ENCODE measurements at places on chromosomes 7 and 10.

GRCh38 chr7:154424350-154424749 is 372.2 kb downstream of the DPP6 start:
- no peak for DNase-seq
- H3K27ac ChIP-seq = no peak overlapping the region
- no peaks in the 10 kb centered on the region for H3K27me3 ChIP-seq
- no peaks in the 10 kb centered on the region for H3K4me1 ChIP-seq
- H3K36me3 ChIP-seq = no peaks in the 10 kb centered on the region

- no peak for DNase-seq
- no peaks in the 10 kb centered on the region for H3K36me3 ChIP-seq
- no peaks in the 10 kb centered on the region for H3K27me3 ChIP-seq
- no peaks in the 10 kb centered on the region for H3K4me1 ChIP-seq
Measured at GRCh38 chr10:69416695-69417094, at the start of gene TACR2. TSS of gene TACR2 (minus strand) at chr10:69416918. CDS start at chr10:69416323, 595 bp downstream.

GRCh38 chr7:25781704-25782103 is 370.3 kb upstream of the NFE2L3 start:
- H3K27me3 ChIP-seq = peaks cover 4% of the 10 kb centered on the region
- H3K4me3 ChIP-seq = no peak overlapping the region
- DNase-seq = no peak
- no peak overlapping the region for H3K27ac ChIP-seq
- H3K4me1 ChIP-seq = no peaks in the 10 kb centered on the region

DNA sequence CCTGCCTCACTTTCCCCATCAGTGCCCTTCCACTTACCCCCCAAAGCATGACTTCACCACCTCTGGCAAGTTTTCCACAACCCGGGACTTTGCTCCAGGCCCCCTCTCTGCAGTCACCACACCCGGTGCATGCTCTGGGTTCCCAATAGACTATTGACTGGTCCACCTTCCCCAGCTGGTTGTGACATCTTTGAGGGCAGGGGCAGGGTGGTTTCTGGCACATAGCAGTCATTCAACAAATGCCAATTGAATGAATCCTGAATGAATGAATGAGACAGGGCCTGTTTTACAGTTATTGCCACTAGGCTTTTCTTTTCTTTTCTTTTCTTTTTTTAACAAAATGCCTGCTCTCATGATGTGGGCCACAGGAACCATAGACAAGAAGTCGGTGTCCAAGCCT is 28.8 kb upstream of the DOCK1 start:
- no peak overlapping the region for H3K27ac ChIP-seq
- H3K36me3 ChIP-seq = no peaks in the 10 kb centered on the region
- DNase-seq = no peak
- H3K4me1 ChIP-seq = no peaks in the 10 kb centered on the region

DNA sequence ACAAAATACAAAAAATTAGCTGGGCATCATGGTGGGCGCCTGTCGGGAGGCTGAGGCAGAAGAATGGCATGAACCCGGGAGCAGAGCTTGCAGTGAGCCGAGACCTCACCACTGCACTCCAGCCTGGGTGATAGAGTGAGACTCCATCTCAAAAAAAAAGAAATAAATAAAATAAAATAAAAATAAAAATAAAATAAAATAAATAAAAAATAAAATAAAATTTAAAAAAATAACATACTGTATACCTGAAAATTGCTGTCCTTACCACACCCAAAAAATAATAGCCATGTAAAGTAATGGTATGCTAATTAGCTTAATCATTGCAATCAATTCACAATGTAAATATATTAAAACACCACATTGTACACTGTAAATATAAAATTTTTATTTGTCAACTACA is 3.4 kb downstream of the ZC3HAV1L start:
- H3K27me3 ChIP-seq = no peaks in the 10 kb centered on the region
- H3K36me3 ChIP-seq = peaks cover 40% of the 10 kb centered on the region
- no peak overlapping the region for H3K4me3 ChIP-seq
- H3K27ac ChIP-seq = no peak overlapping the region
- no peak for DNase-seq
- peaks cover 28% of the 10 kb centered on the region for H3K4me1 ChIP-seq

DNA sequence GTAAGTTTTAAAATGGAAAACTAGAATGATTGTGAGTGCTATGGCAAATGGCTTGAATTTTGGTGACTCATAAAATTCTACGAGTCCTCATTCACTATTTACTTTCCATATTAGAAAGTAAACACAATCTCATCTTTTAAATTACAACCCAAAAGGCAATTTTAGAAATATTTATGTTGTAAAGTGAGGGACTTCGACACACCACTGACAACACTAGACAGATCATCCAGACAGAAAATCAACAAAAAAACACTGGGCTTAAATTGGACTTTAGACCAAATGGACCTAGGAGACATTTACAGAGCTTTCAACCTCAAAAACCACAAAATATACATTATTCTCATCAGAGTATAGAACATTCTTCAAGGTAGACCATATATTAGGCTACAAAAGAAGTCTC is 30.1 kb downstream of the ZNF277 start:
- H3K36me3 ChIP-seq = peaks cover 7% of the 10 kb centered on the region
- H3K27me3 ChIP-seq = no peaks in the 10 kb centered on the region

- H3K27me3 ChIP-seq = no peaks in the 10 kb centered on the region
- no peak overlapping the region for H3K4me3 ChIP-seq
- DNase-seq = peak; percentile 81
- peaks cover 1% of the 10 kb centered on the region for H3K36me3 ChIP-seq
Measured at GRCh38 chr10:132387764-132388210, 9.2 kb upstream of the PWWP2B start.

GRCh38 chr10:62699148-62699547 is 105.4 kb upstream of the ADO start:
- no peak for DNase-seq
- H3K27ac ChIP-seq = no peak overlapping the region
- peaks cover 11% of the 10 kb centered on the region for H3K36me3 ChIP-seq
- peaks cover 20% of the 10 kb centered on the region for H3K27me3 ChIP-seq
- peaks cover 2% of the 10 kb centered on the region for H3K4me1 ChIP-seq

- H3K4me1 ChIP-seq = peaks cover 29% of the 10 kb centered on the region
- no peaks in the 10 kb centered on the region for H3K36me3 ChIP-seq
- H3K27ac ChIP-seq = peak overlapping the region; percentile 85
- peak; percentile 88 for DNase-seq
- no peaks in the 10 kb centered on the region for H3K27me3 ChIP-seq
Measured at GRCh38 chr10:110774069-110775019, 97.4 kb upstream of the PDCD4 start.

GRCh38 chr7:33933611-33934281 is 28.4 kb downstream of the BMPER start:
- no peak for DNase-seq
- peaks cover 26% of the 10 kb centered on the region for H3K27me3 ChIP-seq
- H3K4me1 ChIP-seq = no peaks in the 10 kb centered on the region
- no peak overlapping the region for H3K4me3 ChIP-seq

- H3K27ac ChIP-seq = no peak overlapping the region
- no peaks in the 10 kb centered on the region for H3K36me3 ChIP-seq
- H3K27me3 ChIP-seq = no peaks in the 10 kb centered on the region
- no peak for DNase-seq
Measured at GRCh38 chr7:86013662-86014061, 630.0 kb upstream of the GRM3 start.

DNA sequence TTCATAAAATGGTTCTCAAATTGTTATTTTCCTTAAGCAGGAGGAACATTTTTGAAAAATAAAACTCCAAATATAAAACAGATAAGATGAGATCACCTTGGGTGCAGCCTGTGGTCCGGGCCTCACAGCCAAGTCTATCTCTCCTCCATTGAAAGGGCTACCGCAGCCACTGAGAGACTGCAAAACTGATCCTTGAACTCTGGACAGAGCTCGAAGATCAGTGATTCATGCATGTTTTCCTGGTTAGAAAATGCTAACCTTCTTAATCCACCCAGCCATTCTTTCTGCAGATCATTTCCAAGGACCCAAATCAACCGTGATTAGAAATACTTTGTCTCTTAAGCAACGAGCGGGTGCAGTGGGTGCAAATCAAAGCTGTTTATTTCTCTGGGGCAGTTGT is 378.8 kb downstream of the PLXDC2 start:
- no peak overlapping the region for H3K4me3 ChIP-seq
- no peak for DNase-seq
- no peaks in the 10 kb centered on the region for H3K36me3 ChIP-seq
- H3K27ac ChIP-seq = no peak overlapping the region
- H3K4me1 ChIP-seq = no peaks in the 10 kb centered on the region
- H3K27me3 ChIP-seq = no peaks in the 10 kb centered on the region

GRCh38 chr7:20393616-20394015 is 62.9 kb downstream of the ITGB8 start:
- H3K36me3 ChIP-seq = no peaks in the 10 kb centered on the region
- H3K27ac ChIP-seq = no peak overlapping the region
- no peak for DNase-seq

DNA sequence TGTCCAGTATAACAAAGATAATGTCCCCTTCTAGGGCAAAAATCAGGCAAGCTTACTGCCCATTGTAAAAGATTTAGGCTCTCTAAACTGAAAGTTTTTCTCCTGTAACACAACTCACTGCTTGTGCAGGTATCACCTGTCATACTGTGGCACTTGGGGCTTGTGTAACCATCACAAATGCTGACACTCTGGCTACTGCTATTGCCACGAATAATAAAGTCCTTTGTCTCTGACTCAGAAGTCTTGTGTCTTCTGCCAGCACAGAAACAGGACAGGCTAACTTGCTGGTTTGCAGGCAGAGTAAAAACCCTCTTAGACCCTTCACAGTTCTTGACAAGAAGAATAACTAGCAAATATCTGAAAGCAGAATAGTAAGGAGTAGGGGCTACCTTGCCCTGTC is 273.9 kb downstream of the RPS24 start:
- H3K27me3 ChIP-seq = peaks cover 34% of the 10 kb centered on the region
- peaks cover 8% of the 10 kb centered on the region for H3K4me1 ChIP-seq
- H3K36me3 ChIP-seq = no peaks in the 10 kb centered on the region
- DNase-seq = peak; percentile 25
- H3K27ac ChIP-seq = no peak overlapping the region
- H3K4me3 ChIP-seq = no peak overlapping the region

GRCh38 chr7:43669286-43670081 is 59.8 kb downstream of the COA1 start:
- no peaks in the 10 kb centered on the region for H3K27me3 ChIP-seq
- peaks cover 76% of the 10 kb centered on the region for H3K36me3 ChIP-seq
- peaks cover 63% of the 10 kb centered on the region for H3K4me1 ChIP-seq
- H3K27ac ChIP-seq = peak overlapping the region; percentile 93
- peak; percentile 91 for DNase-seq
- H3K4me3 ChIP-seq = peak overlapping the region; percentile 61

DNA sequence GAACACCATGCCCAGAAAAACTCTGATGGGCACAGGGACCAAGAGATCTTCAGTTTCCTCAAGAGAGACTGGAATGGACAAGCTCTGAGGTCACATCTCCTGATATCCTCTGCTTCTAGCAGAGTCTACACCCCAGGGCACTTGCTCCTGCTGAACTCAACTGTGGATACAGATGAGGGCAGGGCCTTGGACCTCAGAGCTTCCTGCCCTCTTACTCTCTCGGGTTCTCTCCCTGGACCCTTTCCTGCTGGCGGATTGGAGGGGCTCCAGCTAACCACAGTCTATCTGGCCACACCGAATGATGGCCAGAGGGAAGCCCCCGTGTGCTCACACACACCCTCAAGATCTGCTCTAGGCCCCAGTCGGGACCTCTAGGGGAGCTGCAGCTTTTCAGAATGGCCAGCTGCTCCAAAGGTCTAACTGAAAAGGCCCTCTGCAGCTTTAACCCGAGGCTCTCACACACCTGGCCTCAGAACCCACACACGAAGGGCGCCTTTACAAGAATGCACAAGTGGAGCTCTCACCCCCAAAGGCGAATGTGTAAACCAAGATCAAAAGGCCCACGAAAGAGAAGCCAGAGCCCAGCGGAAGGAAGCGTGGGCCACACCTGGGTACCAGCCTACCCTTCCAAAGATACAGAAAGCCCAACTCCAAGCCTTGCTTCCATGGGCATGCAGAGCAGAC is 65.5 kb downstream of the FAM53B start:
- peak overlapping the region; percentile 41 for H3K4me3 ChIP-seq
- H3K27me3 ChIP-seq = no peaks in the 10 kb centered on the region
- peaks cover 44% of the 10 kb centered on the region for H3K36me3 ChIP-seq
- DNase-seq = peak; percentile 64
- peak overlapping the region; percentile 89 for H3K27ac ChIP-seq

DNA sequence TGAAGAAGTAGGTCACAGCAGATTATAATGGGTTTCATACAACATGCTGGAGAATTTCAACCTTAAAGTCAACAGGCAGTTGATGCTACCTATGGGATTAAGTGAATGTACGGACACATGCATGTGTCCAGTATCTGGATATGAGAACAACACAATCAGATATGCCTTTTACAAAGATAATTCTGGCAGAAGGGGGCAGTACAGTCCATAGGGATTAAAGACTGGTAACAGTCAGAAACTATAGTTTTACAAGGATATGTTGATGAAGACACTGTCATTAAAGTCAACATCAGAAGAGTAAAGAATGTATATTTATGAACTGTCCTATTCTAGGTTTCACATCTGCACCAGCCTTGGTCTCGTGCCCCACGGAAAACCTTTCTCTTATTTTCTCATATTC is 41.5 kb downstream of the ANKMY2 start:
- no peak overlapping the region for H3K27ac ChIP-seq
- peaks cover 2% of the 10 kb centered on the region for H3K4me1 ChIP-seq
- no peak overlapping the region for H3K4me3 ChIP-seq
- peaks cover 16% of the 10 kb centered on the region for H3K36me3 ChIP-seq

- H3K36me3 ChIP-seq = no peaks in the 10 kb centered on the region
- H3K27ac ChIP-seq = no peak overlapping the region
- no peak for DNase-seq
- peaks cover 29% of the 10 kb centered on the region for H3K27me3 ChIP-seq
- H3K4me3 ChIP-seq = no peak overlapping the region
Measured at GRCh38 chr7:105932835-105933477, 30.1 kb upstream of the CDHR3 start.

GRCh38 chr7:34096198-34096651 is 190.9 kb downstream of the BMPER start:
- DNase-seq = no peak
- no peaks in the 10 kb centered on the region for H3K27me3 ChIP-seq
- no peak overlapping the region for H3K27ac ChIP-seq
- H3K4me1 ChIP-seq = no peaks in the 10 kb centered on the region
- H3K4me3 ChIP-seq = no peak overlapping the region

GRCh38 chr7:44477063-44477830 is 13.2 kb downstream of the NUDCD3 start:
- peaks cover 23% of the 10 kb centered on the region for H3K4me1 ChIP-seq
- no peak overlapping the region for H3K4me3 ChIP-seq
- H3K27ac ChIP-seq = no peak overlapping the region

DNA sequence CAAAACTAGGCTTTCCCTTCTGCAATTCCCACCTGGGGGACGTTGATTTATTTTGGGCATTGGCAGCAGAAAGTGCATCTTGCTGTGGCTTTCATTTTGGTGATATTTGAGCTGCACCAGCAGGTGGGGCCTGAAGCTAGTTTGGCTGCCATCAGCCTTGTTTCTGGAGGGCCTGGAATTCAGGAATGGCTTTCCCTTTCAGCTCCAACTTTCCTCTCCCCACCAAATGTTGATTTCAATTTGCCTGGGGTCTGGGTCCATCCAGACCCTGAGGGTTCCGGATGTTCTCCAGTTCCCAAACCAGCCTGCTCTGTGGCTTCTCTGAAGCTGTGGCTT is 640.4 kb downstream of the TYW1 start:
- no peaks in the 10 kb centered on the region for H3K4me1 ChIP-seq
- no peak overlapping the region for H3K4me3 ChIP-seq
- no peak overlapping the region for H3K27ac ChIP-seq
- no peaks in the 10 kb centered on the region for H3K27me3 ChIP-seq
- H3K36me3 ChIP-seq = no peaks in the 10 kb centered on the region
